ENCODE measurements at places on chromosomes 12 and 14.

DNA sequence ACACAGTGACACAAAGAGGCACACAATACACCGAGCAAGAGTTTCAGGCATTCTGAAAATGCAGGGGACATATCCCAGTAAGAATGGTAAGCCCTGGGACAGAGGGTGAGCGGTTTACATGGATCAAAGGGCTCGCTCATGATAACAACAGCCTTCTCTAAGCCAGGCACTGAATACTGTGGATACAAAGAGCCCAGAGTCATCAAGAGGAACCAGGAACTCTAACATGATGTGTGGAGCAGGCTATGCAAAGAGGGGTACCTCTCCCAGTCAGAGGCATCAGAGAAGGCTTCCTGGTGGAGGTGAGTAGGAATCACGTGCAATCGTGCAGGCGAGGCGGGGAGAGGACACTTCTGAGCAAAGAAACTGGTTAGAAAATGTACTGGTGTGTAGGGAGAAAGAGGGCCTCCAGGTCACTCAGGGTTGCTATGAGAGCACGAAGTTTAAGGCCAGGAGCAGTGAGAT, 76.9 kb upstream of the EEA1 start:
- DNase-seq, result no peak

DNA sequence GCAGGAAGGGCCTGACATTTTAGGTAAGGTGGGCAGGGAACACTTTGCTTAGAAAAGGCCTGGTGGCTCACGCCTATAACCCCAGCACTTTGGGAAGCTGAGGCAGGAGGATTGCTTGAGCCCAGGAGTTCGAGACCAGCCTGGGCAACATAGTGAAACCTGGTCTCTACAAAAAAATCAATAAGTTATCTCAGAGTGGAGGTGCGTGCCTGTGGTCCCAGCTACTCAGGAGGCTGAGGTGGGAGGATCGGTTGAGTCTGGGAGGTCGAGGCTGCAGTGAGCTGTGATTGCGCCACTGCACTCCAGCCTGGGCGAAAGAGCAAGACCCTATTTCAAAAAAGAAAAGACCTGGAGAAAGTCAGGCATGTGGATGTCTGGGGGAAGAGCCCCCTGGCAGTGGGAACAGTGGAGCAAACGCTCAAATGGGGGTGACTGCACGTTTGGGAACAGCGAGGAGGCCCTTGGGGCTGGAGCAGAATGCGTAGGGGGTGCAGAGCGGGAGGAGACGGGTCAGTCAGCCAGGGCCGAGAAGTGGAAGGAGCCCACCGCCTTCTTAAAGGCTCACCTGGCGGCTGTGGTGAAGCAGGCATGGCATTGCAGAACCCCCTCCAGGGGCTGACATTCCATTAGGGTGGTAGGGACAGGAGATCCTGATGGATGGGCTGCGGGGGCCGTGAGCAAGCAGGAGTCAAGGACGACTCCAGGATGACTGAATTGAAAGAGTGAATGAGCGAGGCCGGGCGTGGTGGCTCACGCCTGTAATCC, 6.2 kb upstream of the KIF26A start:
- no peak for DNase-seq

GRCh38 chr12:95529693-95530225, 21.5 kb downstream of the USP44 start:
- DNase-seq, result no peak

DNA sequence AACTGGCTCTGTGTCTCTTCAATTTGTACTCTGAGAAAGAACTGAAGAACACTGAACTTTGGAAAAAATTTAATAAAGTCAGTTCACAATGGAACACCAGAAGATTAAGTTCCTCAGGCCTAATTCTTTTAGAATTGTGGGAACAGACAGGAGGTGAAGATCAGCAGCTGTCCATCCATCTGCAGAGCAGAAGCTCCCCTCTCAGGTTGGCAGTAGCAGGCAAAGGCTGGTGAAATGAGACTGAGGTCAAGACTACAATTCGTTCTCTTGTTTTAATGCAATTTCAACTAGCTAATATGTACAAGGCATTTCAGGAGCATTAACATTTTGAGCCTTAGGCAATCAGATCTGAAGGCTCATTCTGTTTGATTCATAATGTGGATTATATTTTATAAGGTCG, 10.3 kb upstream of the TRHDE start:
- DNase-seq, result no peak

DNA sequence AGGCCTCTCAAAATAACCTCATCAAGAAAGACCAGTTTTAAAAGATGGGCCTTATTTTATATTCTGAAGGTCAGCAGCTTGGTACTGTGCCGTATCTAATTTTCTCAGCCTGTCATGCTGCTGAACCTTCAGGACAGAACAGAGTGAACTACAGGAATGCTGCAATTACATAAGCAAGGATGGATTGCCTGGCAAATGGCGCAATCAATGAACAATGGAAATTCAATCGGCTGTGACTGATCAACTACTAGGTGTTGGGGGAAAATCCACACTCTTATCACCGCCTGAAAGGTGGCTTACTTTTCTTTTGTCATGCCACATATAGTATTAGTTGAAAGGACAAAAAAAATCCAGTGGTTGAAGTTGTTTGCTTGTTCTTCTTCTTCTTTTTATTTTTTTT, 8.5 kb downstream of the ACSS3 start:
- DNase-seq, result no peak

- DNase-seq, result no peak
Measured at GRCh38 chr14:31170411-31170810, 37.2 kb downstream of the HECTD1 start.

GRCh38 chr14:33317675-33318074, 379.0 kb downstream of the NPAS3 start:
- no peak for DNase-seq

GRCh38 chr12:93639406-93639805, 37.8 kb upstream of the CRADD start:
- no peak for DNase-seq

DNA sequence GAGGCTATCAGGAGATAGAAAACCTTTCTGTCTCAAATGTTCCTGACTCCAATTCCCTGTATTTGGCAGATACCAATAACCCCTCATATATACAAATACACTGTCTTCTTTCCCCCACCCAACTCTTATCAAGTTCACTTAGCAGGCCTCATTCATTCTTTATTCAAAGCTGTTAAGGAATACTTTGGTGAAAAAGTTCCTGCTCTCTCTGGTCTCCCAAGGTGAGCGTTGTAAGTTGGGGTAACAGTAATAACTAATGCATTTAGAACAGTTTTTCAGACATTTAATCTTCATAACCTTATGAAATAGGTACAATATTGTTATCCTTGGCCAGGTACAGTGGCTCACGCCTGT, 3.9 kb upstream of the GDF11 start:
- no peak for DNase-seq

DNA sequence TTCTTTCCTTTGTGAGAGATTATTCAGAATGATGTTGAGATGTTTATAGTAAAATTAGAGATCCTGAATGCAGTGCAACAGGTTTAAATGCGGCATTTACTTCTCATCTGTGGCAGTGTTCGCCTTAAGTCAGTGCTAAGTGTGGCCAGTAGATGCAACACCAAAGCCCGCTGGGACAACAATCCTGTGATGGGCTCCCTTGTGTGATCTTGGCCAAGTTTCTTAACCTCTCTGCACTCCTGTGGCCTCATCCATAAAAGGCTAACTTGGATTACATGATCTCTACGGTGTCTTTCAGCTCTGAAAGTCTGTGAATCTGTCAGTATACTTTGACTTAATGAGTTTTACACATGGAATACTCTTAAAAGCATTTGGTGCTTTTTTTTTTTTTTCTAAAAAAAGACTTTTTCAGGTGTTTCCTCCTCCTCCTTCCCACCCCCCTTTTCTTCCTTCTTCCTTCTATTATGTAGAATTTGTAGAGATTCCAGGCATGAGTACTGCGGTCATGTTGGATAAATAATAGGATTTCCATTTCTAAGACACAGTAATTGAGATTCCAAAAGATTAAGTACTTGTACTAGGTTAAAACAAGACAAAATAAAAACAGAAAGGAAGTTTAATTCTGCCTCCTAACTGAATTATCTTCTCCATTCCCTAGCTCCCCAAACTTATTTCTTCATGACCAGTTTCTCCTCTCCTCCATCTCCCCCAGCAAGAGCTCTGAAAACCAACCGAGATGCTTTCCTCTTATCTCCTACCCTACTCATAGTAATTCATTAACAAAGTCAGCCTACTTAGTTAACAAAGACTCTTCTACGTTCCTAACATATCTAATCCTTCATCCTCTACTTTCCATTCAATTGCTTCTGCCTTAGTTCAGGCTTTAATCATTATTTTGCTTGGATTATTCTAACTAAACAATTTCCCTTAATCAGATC, 42.2 kb upstream of the NAV3 start:
- DNase-seq, result no peak

- DNase-seq, result no peak
Measured at GRCh38 chr14:52059649-52060048, 9.2 kb downstream of the NID2 start.

DNA sequence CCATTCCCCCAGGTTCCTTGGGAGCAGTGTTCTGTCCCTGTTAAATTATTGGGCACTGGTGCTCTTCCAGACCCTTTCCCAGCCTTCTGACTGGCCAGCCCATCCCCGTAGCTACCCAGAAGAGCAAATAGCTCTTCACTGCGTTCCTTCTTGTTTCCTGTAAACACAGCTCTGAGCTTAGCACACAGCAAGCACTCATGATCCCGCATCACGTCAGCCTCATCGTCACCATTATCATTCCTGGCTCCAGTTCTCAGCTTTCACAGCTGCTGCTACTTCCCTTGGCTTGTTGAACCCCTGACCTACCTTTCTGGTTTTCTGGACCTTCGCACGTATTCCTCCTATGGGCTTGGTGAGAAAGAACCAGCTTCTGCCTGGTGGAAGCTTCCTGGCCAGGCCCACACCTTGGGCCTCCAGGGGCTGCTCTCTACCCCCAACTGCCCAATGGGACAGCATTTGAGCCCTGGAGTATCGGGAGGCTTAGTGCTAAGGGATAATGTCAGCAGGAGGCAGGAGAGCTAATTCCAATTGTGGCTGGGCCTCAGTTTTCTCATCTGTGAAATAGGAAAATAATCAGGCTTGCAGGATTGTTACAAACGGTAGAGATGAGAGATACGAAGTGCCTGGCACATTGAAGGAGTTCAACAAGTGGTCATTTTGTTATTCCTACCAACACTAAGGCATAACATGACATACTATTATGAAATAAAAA, 22.6 kb upstream of the PAPOLA start:
- DNase-seq, result no peak

DNA sequence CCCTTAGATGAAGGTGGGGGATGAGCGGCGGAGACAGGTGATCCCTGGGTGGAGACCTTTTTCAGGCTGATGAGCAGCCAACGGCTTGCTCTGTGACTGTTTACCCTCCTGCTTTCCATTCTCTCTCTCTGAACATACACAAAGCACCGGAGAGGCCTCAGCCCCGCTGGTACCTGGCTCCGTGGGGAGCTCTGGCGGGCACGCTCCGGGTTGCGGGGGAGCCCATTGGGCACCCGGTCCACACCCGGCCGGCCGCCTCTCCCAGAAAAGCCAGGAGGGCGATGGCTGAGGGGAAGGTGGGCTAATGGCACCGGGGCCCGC, 545 bp downstream of the SMARCC2 start:
- no peak for DNase-seq

- DNase-seq, result no peak
Measured at GRCh38 chr12:52146089-52146821, 45.6 kb downstream of the KRT80 start.

GRCh38 chr12:100372853-100373640, 16.2 kb downstream of the SLC17A8 start:
- DNase-seq, result no peak

- DNase-seq, result no peak
Measured at GRCh38 chr12:103333676-103334075, 162.1 kb downstream of the C12orf42 start.

DNA sequence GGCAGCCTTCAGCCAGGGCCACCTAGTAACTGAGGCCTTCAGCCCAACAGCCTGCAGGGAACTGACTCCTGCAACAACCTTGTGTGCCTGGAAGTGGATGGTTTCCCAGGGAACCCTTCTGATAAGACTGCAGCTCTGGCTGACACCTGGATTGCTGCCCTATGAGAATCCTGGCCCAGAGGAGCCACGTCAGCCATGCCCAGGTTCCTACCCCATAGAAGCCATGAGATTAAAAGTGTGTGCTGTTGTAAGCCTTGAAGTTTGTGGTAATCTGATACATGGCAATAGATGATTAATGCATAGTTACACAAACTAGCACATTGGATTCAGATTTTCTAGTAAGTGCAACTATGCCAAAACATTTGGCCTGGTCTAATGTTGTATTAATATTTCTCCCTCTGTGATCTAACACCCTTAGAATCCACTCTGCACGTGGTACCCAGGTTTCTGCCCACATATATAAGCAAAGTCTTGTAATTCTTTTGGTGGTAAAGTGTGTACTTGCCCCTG, 64.8 kb upstream of the BEGAIN start:
- DNase-seq, result no peak

DNA sequence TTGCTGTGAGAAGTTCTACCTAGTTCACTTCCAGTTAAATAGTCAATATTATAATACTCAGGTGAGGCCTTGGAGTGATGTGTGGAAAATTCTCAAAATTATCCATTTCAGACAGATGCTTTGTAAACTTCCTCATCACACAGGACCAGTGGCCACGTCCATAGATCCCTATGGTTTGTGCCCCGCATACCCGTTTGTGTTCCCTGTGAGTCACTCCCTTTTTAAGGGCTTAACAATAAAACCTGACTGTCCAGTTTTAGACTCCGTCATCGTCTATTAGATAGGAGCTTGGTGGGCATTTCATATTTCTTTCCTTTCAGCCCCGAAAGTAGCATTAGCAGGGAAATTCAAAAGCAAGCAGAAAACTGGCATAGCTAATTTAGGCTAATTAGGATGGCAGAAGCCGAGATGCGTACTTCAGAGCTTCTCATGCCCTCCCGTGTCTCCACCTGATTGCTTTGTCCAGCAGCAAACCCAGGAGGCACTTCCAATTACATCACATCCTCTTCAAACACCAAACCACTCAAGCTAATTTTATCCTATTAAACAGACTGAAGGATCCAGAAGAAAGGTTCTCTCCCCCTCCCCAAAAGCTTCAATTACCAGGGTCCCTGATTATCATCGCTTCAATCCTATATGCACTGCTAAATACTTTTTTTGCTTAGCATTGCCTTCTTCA, 186.6 kb upstream of the OTX2 start:
- no peak for DNase-seq

DNA sequence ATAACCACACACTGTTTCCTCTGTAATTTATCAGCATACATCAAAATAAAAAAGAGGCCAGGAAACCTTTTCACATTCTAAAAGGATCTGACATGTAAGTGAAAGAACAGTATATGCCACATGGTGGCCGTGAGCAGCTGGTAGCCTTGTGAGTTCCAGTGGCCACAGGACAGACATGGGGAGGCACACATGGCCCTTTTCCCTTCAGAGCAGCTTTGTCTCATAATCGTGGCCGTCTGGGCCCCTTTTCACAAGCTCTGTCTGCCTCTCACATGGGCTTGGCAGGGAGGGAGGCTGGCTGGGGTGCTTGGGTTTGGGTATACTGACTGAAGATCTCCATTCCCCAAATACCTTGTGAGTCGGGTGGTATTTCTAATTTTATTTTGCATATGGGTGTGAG, 1.5 kb upstream of the ZDHHC22 start:
- no peak for DNase-seq

Measured in Peyer's patch (tissue), 4 donors.